ENCODE measurements at places on chromosomes 5 and 9.

DNA sequence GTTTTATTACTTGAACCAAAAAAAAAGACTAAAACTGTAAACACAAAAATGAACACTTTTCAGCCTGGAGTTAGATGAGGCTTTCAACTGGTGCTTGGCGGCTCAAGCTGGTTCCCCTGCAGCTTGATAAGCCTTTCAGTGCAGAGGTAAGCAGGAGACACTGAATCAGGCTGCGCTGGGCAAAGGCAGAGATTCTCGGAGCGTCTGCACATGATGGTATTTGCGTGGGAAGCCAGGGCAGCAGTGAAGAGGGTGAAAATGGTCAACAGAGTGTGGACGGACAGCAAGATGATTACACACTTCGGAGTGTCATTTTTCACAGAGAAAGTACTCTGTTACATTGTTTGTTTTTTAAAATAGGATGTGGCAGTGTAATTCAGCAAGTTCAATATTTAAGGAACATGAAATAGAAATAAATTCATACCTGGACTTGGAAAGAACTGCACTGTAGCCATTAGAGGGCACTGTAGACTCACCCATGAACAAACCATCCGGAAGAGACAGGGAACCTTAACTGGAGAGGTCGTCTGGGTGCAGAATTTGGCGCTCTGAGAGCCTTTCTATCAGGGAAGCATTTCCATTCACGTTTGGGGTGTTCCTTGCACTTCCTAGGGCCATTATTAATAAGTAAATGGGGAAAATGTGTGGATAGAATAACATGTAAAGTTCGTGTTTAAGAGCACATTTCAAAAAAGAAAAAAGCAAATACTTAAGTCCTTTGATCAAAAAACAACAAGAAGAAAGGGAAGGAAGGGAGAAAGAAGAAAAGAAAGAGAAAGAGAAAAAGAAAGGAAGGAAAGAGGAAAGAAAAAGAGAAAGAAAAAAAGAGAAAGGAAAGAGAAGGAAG is 69.8 kb downstream of the ICE1 start:
- DNase-seq: peak; percentile 62

- DNase-seq: no peak
Observed at GRCh38 chr5:176781054-176781375, 29.3 kb upstream of the UNC5A start.

GRCh38 chr5:69497006-69497520 is 4.5 kb downstream of the OCLN start:
- peak; percentile 27 for DNase-seq

GRCh38 chr5:120507800-120508463 is 43.8 kb downstream of the PRR16 start:
- DNase-seq: no peak

All from M059J (cell line).